T follicular helper cell (primary cell): ENCODE measurements at places on chromosomes 1 and 21.
A peak's percentile ranks its signal among the peaks of the same experiment; 100 is the strongest.

DNA sequence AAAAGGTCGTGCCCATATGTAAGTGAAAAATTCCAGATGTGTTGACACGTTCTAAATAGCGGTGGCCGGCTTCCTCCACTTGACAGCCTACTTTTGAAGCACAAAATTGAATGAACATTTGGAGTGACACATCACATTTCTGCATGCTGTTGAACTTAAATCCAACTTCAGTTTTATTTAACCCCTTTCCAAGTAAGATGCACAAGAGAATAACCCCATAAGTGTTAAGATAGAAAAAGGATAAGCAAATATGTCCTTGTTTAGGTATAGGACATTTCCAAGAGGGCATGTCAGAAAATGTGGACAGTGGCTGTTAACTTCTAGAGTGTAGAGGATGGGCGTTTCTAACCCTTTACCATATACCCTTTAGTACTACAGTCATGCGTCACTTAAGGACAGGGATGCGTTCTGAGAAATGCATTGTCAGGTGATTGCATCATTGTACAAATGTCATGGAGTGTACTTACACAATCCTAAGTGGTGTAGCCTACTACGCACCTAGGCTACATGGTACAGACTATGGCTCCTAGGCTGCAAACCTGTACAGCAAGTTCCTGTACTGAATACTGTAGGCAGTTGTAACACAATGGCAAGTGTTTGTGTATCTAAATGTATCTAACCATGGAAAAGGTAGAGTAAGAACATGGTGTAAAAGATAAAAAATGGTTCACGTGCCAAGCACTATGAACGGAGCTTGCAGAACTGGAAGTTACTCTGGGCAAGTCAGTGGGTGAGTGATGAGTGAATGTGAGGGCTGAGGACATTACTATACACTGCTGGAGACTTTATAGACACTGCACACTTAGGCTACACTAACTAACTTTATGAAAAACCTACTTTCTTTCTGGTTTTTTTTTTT lies 9.3 kb upstream of the FAM89A start:
- DNase-seq, result no peak

DNA sequence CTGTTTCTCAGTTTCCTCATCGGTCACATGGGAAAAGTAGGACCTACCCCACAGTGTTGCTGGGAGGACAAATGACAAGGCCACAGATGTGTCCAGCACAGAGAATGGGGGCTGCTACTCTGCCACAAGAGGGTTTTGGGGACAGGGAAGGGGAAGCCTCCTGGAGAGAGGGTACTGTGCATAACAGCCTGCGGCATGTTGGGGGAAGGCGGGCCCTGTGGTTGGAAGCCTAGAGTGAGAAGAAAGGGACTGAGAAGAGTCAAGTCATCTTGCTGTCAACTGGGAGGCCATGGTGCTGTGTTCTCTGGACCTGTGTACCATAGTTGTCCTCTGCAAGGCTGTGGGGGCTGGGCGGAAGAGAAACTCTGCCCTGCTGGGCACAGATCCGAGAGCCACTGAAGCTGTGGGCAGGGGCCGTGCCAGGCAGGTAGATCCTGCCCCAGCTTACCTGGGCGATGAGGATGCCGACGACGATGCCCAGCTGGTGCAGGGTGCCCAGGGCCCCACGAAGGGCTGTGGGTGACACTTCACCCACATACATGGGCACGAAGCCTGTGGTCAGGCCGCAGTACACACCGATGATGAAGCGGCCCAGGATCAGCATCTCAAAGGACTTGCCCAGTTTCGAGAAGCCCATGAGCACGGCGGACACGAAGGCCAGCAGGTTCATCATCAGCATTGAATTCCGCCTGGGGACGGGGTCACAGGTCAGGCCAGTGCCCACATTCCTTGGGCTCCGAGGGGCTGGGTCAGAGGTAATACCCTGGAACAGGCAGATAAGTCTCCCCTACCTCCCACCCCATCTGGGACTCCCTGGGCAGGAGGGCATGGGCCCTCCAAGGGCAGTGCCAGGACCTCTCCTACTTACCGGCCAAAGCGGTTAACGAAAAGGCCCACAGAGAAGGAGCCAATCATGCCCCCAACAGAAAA lies 28.2 kb downstream of the SLC2A1 start:
- no peak for DNase-seq

GRCh38 chr1:54853793-54854370 lies 33.1 kb downstream of the DHCR24 start:
- no peak for DNase-seq

GRCh38 chr1:52659851-52660596 lies 27.1 kb downstream of the SHISAL2A start:
- no peak for DNase-seq

- DNase-seq, result no peak
Measured at GRCh38 chr1:51661081-51661518, 44.2 kb downstream of the OSBPL9 start.

GRCh38 chr1:11768821-11769220 lies 6.8 kb downstream of the C1orf167 start:
- no peak for DNase-seq

- DNase-seq, result peak; percentile 50
Measured at GRCh38 chr1:109248797-109249629, at the start of gene CELSR2. TSS of gene CELSR2 (plus strand) at chr1:109249539. CDS start at chr1:109250080, 541 bp downstream.

- DNase-seq, result no peak
Measured at GRCh38 chr1:3770047-3770765, 2.3 kb upstream of the SMIM1 start.

GRCh38 chr1:13899856-13900255 lies 199.9 kb downstream of the PRDM2 start:
- DNase-seq, result no peak

DNA sequence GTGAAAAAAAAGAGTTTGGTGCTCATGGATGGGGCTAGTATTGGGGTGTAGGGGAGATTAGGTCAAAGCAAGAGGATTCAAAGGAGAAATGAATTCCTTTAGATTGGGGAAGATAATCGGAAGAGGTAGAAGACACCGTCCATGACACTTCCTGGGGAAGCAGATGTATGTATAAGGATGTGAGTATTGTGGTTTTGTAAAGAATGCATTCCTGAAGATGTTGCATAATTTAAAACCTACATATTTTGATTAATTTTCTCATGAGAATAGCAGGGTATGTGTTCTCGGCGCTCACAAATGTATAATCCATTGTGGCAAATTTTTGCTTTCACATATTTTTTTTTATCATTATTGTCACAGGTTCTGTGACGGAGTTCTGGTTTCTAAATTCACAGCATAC lies 5.5 kb upstream of the LGALS8 start:
- DNase-seq, result no peak

- DNase-seq, result no peak
Measured at GRCh38 chr1:46173361-46173856, 1.5 kb upstream of the TSPAN1 start.

DNA sequence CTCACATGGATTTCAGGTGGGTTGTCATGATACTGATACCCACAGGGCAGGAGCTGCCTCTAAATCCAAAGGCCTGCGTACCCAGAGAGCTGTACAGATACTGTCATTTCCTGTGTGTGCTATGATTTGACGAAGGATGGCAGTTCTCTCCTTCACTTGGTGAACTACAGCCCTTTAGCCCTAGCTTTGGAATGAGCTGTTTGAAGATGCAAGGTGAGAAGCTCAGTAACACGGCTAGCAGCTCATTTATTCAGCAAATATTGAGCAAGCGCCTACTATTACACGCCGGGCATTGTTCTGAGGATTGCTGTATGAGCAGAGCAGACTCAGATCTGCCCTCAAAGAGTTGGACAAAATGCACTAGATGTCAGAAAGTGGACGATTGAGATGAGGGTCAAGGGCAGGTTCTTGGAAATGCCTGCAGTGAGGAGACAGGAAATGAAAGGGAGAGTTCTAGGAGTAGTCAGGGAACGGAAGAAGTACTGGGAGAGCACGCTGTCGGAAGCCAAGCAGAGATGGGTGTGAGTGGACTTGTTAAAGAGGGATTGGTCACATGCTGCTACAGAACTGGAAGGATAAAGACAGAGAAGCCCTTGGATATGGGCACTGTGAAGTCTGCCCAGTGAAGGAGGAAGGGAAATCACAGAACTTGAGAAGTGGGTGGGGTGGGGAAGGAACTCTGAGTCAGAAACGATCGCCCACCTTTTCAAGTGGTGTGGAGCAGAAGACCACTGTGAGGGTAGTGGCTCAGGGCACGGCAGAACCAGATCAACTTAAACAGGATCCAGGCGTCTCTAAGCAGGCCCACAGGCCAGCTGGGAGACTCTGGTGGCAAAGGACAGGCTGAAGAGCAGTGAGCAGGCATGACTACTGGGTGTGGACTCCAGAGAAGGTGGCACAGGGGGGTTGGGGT lies 7.1 kb downstream of the PTGFRN start:
- DNase-seq, result no peak

DNA sequence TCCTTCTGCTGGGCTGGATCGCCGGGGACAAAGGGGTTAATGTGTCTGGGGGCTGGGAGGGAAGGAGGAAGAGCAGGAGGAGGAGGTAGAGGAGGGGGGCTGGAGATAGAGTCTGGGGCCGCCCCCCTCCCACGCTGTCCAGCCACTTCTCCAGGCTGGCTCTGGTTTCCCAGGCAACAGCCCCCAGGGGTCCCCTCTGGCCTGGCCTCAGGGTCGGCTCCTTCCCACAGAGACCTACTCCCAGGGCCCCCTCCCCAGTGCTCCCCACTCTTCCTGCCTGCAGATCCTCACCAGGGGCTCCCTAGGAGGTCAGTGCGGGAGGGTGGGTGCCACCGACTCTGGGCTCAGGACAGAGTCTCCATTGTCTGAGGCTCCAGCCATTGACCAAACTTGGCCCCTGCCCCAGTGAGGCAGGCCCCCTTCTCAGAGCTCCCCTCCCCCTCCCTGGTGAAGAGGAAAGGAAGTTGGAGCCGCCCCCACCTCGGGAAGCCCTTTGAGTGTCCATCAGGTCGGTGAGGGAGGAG lies 34.1 kb downstream of the ARHGEF10L start:
- DNase-seq, result no peak

- DNase-seq, result no peak
Measured at GRCh38 chr1:30777904-30778153, 20.3 kb upstream of the LAPTM5 start.

DNA sequence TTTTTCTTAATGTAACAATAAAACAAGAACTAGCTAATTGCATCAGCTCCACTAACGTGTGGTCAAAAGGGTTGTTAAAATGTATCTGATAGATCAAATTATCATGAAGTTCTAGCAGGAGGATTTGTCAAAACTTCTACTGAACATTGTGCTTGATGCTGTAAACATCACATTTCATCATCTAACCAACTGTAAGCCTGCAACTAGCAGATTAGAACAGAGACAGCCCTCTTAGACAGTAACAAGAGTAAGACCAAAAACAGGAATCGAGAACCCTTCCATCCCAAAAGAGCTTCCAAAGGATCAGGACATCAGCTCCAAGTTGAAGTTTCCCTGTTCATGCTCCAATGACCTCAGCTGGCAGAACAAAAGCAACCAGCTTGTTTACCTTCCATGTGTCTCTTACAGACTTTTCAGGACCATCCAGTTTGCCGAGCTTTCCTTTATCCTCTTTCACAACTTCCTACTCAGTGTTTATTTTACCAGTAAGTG lies 44.6 kb downstream of the NIBAN1 start:
- no peak for DNase-seq

- no peak for DNase-seq
Measured at GRCh38 chr1:225454733-225455132, 26.9 kb upstream of the LBR start.

GRCh38 chr1:77018761-77019160 lies 151.5 kb downstream of the ST6GALNAC5 start:
- no peak for DNase-seq

GRCh38 chr1:10555635-10556429 lies 81.1 kb downstream of the PEX14 start:
- no peak for DNase-seq

GRCh38 chr21:30996728-30997127 lies 41.5 kb downstream of the KRTAP19-8 start:
- no peak for DNase-seq

DNA sequence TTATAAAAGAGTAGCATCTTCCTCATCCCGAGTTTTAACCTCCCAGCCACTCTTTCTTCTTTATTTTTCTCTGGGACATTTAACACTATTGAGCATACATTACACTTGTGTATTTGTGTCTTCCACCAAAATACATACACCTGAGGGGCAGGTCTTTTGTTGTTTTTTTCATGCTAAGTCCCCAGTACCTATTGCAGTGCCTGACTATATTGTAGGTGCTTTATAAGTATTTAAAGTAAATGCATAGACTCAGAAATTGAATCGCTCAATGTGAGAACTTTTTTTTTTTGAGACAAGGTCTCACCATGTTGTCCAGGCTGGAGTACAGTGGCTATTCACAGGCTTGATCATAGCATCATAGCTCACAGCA lies 7.8 kb upstream of the SEMA4A start:
- DNase-seq, result no peak

GRCh38 chr1:206554211-206554610 lies 46.9 kb downstream of the RASSF5 start:
- no peak for DNase-seq

- no peak for DNase-seq
Measured at GRCh38 chr1:114320586-114320985, 166.9 kb upstream of the SYT6 start.

GRCh38 chr1:109657395-109657794 lies 1.5 kb downstream of the GSTM4 start:
- DNase-seq, result no peak

DNA sequence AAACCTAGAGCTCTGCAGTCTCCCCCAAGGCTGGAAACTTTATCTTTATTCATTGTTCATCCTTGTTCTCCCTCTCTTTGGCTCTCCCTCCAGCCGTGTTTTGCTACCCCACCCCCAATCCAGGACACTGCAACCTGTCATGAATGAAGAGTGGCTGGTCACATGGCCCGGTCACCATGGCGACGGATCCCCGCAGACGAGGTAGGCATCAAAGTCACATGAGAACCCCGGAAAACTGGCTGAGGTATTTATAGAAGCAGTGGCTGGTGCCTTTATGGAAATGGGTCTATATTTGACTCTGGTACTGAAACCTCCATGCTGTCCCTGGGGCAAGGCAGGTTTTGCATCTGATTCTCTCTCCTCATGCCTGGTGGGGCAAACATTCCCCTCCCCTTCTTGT lies 13.4 kb upstream of the SLC6A17 start:
- no peak for DNase-seq

DNA sequence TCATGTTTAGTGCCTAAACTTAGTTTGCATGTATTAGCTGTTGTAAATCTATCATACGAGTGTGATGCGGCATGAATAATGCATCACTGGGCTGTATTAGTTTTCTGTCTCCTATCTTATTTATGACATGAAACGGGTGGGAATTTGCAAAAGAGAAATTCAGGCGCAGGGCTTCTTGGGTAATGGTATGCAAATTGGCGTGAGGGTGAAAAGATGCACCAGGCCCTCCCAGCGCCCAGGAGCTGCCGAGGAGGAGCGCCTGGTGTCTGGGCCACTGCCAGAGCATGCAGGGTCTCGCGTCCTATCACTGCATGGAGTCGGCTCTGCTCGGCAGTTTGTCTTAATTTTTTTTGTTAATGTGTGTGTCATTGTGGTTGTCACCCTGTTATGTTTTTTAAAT lies 82.9 kb upstream of the ACTL8 start:
- no peak for DNase-seq

- DNase-seq, result no peak
Measured at GRCh38 chr1:78071696-78072095, 25.9 kb downstream of the GIPC2 start.

DNA sequence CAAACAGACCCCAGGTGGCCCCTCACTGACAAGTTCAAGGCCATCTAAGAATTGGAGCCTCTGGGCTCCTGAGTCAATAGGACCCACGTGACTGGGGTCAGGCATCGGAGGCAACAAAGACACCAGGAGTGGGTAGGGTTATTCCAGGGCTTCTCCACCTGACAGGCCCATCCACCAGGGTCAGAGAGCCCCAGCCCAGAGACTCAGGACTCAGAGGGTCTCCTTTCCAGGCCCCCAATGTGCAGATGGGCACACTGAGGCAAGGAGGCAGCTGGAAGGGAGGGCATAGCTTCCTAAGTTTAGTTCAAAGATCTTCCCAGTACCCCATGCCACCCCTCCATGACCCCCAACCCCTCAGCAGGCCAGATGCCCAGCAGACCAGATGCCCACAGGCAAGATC lies 388.6 kb downstream of the MATN1 start:
- DNase-seq, result no peak
